ENCODE measurements at places on chromosomes 3 and 15.

DNA sequence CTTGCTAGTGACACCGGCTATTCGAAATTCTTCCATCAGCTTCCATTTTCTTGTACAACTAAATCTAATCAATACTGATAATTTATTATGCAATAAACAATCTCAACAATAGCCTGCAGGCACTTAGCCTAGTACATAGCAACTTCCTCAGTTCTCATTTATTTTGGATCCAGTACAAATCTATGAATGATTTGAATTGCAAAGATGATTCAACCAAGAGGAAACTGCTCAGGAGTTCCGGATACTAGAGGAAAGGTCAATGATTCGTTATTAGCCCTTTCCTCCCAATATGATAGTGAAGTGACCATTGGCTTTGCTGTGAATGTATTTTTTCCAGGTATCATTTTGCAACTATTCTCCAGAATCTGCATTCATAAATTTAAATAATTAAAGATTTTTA, 827.0 kb downstream of the CADM2 start:
- no peak for DNase-seq

GRCh38 chr15:58770519-58770856, 614 bp upstream of the MINDY2 start:
- DNase-seq, result peak; percentile 81

DNA sequence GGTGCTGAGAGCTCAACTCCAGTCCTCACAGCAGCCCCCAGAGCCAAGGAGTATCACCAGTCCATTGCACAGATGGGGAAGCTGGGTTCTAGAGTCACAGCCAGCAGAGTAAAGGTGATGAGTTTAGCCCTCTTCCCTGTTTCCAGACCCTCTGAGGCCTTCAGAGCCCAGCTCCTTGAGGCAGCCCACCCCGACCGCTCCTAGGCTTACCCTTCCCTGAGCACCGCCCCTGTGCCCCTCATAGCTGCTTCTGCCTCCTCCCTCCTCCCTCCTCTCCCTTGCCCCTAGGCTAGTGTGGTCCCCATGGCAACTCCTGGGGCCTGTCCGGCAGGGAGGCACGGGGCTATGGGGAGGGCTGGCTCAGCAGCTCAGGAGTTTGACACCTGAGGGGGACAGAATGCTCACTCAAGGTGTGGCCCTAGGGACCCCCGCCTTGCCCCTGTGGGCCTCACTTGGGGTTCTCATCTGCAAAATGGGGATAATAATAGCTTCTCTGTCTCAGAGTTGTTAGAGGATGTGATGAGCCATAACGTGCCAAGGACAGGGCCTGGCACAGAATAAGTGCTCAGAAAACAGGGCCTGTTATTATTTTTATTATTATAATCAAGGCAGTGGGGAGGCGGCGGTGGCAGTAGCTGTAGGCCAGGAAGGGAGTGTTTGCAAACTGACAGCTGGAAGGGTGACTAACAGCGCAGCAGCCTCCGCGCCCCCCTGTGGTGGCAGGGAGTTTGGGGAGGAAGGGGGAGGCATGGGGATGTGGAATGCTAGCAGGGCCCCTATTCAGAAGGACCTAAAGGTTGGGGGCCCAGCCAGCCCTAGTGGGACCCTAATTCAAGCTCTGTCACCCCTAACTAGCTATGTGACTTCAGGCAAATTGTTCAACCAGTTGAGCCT, 11.5 kb downstream of the CSK start:
- DNase-seq, result peak; percentile 50

GRCh38 chr15:70345251-70346019, 247.7 kb upstream of the TLE3 start:
- no peak for DNase-seq

DNA sequence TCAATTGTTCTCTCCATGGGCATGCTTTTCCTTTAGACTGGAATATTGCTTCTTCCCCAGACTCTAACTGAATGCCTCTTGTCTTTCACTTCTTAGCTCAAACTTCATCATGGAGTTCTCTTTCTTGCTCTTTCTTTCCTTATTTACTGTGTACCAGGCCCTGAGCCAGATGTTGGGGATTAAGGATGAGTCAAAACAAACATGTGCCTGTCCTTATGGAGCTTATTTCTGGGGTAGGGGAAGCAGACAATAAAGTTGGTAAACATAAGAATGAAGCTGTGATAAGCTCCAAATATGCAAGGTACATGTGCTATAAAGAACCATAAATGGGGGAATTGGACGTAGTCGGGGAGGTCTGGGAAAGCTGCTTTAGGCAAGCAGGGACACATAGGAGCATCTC, 145.8 kb downstream of the ALDH1A2 start:
- no peak for DNase-seq

- DNase-seq, result no peak
These were observed 52.7 kb upstream of the LMOD3 start for GRCh38 chr3:69174871-69175737.

- DNase-seq, result no peak
These were observed 38.8 kb upstream of the BFSP2 start for GRCh38 chr3:133361011-133361410.

DNA sequence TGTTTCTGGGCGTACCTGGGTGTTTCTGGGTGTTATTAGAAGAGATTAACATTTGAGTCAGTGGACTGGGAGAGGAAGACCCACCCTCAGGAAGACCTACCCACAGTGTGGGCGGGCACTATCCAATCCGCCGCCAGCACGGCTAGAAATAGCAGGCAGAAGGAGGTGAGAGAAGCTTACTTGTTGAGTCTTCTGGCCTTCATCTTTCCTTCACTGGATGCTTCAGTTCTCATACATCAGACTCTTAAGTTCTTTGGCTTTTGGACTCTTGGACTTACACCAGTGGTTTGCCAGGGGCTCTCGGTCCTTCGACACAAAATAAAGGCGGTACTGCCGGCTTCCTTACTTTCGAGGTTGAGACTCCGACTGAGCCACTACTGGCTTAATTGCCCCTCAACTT, 654.6 kb upstream of the CADM2 start:
- no peak for DNase-seq

DNA sequence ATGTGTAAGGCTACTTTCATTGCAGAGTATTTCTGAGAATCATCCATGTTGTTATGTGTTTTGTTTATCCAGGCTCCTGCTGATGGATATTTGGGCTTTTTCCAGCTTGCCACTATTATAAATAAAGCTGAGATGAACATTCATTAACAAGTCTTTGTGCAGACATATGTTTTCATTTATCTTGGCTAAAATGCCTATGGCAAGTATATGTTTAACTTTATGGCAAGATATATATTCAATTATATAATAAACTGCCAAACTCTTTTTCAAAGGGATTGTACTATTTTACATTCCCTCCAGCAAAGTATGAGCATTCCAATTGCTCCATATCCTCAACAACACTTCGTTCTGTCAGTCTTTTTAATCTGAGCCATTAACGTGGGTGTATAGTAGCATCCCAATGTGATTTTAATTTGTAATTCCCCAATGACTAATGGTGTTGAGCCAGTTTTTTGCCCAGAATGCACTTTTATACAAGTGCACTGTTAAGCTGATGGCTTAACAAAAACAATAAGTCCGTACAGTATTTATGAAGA, 452.4 kb downstream of the SHQ1 start:
- DNase-seq, result no peak

DNA sequence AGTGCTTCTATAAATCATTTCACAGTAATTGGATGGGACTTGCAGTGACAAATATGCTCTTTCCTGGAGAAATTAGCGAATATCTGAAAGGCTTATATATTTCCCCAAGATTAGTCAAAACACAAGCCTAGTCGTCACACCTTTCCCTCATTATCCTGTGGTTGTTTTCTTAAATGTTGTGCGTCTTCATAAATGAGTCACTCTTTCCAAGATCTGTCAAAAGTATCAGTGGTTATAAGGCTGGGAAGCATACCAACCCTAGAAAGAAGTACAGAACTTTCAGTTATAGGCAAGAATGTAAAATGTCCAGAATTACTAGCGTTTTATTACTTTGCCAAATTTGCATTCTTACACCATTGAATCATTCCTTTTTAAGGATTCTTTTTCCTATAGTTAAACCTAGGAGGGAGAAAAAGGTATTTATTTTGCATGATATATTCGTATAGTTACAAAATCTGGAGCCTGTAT, 33.6 kb downstream of the TMEM212 start:
- no peak for DNase-seq

DNA sequence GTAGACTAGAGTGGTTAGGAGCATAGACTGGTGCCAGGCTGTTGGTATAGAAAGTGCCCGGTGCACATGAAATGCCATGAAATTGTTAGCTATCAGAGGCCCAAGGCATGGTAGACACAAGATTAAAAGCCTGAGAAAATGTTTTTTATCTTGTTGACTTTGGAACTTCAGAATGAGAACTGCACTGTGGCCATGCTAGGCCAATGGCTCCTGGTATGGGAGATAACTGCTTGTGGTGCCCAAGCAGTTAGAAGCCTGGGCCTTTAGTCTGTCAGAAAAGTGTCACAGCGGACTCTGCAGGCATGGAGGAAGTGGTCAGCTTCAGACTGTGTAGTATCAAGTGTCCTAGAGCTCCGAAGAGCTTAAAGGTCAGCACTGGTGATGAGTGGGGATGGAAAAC, 11.9 kb downstream of the FYCO1 start:
- no peak for DNase-seq

- DNase-seq, result peak; percentile 51
These were observed 12.1 kb downstream of the HEMK1 start for GRCh38 chr3:50581459-50581842.

DNA sequence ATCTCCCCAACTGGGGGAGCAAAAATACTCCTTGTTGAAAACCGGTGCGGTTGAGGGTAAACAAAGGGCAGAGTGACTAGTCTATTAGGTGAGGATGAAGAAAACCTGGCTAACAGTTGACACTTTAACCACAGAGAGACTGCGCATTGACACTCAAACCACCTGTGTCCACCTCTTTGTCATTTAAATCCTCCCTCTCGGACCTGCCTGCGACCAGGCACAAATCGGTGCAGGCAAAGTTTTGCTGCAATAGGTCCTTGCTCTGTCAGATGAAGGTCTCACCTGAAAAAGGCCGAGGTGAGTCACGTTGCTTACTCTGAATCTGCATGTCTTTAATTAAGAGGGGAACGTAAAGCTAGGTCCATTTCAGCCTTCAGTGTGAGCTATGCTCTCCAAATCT, 494.1 kb upstream of the DPPA4 start:
- DNase-seq, result no peak

DNA sequence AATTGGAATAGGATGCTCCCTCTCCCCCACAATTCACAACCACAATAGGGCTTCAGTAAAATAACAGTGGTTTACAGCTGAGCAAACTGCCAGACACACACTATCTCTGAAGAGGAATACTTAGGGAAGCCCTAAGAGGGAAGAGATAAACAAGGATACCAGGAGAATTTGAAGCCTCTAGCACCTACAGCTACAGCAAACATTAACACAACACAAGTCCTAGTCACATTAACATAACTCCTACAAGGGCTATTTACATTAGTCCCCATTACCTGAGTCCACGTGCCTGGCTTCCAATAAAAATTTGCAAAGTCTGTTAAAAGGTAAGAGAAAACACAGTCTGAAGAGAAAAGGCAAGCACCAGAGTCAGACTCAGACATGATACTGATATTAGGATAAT, 346.9 kb upstream of the CDIN1 start:
- no peak for DNase-seq

- no peak for DNase-seq
These were observed 28.1 kb upstream of the CYP11A1 start for GRCh38 chr15:74395319-74396145.

DNA sequence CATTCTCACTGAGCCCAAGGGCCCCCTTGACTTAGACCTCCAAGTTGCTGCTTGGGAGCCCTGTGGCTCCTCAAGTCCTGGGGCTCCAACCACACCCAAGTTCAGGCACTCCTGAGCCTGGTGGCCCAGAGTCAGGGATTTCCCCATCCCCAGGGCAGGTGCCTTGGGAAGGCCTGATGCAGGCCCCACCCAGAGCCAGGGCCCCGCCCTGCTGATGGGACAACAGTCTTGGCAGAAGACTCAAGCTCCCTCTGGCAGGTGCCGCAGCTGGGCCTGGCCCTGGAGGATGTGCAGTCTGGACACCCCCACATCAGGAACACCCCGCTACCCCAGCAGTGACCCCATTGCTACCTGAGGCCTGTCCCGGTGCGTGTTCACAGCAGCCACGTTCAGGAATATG, 17.7 kb upstream of the SHISA5 start:
- no peak for DNase-seq

GRCh38 chr3:127710155-127710941, 37.6 kb downstream of the ABTB1 start:
- DNase-seq, result peak; percentile 93

GRCh38 chr15:101045236-101045646, 126.1 kb downstream of the LRRK1 start:
- DNase-seq, result no peak

- no peak for DNase-seq
These were observed 42.7 kb downstream of the SERP1 start for GRCh38 chr3:150503402-150504099.

DNA sequence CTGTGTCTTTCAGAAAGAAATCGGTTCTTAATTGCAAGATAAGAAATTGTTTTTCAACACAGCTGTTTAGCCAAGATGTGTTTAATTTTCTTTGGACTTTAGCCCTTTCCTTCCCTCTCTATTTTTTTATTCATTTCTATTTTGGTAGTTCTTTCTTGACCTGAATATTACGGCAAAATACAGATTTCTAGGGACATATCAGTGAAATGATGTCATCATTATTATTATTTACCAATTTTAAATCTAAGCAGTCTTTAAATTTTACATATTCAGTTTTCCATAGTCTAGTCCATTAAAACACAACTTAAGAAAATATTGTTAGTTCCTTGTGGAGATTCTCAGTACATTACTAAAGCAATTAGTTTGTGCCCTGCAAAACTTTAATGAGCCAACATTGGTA, 104.3 kb downstream of the MAP2K5 start:
- no peak for DNase-seq

DNA sequence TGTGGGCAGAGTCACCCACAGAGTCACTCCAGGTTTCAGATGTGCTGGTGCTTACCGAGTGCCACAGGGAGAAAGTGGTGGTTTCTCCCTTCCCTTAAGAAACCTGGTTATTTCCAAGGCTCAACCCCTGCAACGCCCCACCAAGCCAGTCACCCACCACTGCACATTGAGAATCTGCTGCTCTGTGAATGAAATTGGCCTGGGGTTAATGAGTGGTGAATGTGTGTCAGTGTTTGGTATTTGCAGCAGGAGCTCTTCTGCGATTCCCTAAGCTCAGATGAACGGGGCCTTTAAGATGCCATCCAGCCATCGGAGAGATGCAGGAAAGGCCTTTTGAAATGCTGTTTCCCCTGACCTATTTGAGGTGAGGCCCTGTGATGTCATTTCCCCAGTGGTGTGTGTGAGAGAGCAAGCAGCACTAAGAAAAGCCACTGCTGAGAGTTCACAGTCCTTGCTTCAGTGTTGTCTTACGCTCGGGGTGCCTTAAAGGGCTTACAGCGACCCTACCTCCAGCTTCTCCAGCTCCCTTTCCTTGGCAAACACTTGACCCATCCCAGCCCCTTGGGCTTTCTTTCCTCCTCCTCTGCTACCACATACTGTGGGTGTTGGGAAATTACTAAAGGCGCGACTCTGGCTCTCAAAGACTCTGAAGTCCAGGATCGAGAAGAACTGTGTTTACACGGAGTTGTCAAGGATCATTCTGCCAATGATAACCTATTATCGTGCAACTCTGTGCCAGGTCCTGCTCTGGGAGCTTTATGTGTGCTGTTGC, 68.9 kb downstream of the SMAD3 start:
- no peak for DNase-seq
